ENCODE measurements at places on chromosomes 2 and 18.

DNA sequence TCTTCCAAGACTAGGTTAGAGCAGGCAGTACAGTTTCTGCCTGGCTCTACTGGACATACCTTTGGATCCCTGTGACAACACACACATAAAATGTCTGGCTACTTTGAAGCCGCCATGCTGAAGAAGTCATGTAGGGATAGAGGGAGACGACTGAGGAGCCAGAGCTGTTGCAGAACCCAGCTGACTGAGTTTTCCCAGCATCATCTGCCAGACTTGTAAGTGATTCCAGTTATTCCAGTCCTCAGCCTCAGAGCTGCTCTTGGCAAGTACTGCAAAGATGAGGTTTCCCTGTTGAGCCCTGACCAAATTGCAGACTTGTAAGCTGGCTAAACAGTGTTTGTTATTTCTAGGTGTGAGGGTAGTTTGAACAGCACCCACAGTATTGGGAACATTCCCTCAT lies 31.5 kb upstream of the TSPYL6 start:
- DNase-seq: no peak

- no peak for DNase-seq
Observed at GRCh38 chr2:145383961-145384360, 864.0 kb upstream of the ZEB2 start.

DNA sequence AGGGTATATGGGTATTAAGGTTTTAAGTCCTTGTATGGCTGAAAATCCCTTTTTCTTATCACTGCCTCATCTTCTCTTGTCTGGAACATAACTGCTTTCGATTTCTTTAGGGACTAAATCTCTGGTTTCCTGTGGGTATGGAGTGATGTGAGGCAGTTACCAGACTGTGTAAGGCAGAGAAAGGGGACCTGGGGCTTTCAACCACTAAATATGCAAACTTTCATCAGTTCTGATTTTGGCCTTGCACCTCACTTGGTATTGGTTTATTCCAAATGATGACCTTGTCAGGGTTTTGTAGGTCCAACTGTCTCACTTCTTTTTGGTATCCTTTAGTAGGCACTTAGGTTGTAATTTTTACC lies 9.3 kb downstream of the MAP4K4 start:
- DNase-seq: peak; percentile 71

- no peak for DNase-seq
Observed at GRCh38 chr2:179443180-179443579, 178.5 kb upstream of the SESTD1 start.

- no peak for DNase-seq
Observed at GRCh38 chr2:118968961-118969733, 27.2 kb downstream of the MARCO start.

DNA sequence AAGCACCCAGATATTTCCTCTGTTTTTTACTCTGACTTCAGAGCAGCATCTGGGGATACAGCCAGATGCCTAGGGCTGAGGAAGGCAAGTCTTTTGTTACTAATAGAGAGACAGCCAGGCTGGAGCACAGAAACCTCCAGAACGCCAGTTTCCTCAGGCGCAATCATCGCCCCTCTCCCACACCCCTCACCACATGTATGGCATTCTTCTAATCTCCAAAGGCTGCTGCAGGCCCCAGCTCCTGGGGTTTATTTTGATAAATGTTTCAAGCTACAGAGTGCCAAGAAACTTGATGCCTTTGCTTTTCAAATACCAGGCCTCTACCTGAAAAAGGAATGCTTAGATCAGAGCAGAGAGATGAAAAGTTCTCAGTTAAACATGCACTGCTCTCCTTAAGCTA lies 283.6 kb downstream of the RBM43 start:
- no peak for DNase-seq

- DNase-seq: no peak
Observed at GRCh38 chr18:45725336-45725735, 1.4 kb downstream of the SLC14A1 start.

DNA sequence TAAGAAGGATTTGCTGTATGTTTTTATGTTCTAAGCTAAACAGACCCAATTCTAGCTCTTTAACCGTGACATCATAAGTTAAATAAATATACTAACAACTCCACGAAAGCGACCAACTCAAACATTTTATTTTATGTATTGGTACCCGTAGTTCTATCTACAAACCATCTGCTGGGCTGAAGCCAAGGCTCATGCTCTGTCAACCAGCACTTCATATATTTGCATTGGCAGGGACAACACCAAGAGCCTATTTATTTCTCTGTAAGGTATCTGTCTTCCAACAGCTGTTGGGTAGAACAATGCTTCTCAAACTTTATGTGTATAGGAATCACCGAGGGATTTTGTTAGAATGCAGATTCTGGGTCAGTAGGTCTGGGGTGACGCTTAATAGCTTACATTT lies 64.5 kb downstream of the PID1 start:
- DNase-seq: no peak

DNA sequence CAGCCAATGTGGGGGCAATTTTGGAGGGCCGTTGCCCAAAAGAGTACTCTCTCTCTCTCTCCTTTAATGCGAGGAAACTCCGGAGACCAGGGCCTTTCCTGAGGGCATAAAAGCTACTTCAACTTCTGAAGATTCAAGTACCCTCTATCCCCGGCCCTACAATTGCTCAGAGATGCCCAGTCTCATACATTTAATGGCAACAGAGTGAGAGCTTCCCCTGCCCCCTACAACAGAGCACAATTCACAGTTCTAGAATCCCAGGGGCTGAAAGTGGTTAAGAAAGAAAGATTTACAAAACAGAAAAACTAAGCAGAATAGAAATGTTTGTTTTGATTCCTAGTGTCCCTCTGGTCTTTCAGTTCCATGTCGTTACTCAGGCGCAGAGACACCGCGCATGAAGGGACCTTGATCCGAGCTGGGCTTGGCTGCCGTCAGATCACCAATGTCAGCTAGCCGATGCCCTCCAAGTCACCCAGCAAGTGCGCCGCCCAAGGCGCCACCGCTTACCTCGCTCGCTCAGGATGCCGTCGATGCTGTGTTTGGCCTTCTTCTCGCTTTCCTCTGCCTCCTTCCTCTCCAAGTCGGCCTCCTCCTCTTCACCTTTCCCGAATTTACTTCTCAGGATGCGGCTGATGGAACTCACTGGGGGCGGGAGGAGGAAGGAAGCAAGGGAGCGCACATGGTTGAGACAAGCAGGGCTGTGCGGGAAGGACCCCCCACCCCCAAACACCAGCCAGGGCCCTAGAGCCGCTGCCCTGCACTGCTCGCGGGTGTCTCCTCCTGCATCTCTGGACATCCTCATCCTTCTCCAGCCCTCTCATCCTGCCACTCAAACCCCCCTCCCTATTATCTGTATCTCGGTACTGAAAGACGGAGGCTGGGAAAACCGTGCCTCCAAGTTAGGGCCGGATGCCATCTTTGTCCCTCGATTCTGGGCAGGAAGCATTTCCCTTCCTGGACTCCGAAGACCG lies 4.9 kb downstream of the PAX3 start:
- DNase-seq: no peak

- DNase-seq: no peak
Observed at GRCh38 chr2:26650713-26651469, 9.7 kb upstream of the CIB4 start.

GRCh38 chr18:59835605-59836379 lies 64.0 kb upstream of the PMAIP1 start:
- peak; percentile 83 for DNase-seq

DNA sequence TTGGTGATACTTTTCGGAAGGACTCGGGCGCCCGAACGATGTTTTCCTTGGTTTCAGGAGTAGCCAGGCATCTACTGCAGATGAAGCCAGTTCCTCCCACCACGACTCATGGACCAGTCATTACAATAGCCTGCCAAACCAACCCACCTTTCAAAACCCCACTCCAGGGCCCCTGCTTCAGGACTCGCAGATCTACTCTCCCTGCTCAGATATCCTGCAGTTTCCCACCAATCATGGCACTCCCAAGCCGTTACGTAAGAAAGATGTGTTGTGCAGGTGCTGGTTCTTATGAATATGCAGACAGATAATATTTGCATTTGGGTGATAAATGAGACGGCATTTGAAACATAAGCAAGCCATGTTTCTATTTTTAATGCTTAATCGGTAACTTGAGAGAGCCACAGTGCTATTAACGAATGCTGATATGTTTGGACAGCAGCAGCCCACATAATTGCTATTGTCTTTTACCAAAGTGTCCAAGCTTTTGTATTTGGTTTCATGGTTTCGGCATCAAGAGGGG lies 3.5 kb upstream of the CYS1 start:
- DNase-seq: peak; percentile 65

- DNase-seq: no peak
Observed at GRCh38 chr2:233849607-233850271, 4.6 kb downstream of the HJURP start.

GRCh38 chr2:74249406-74250122 lies 51.1 kb downstream of the MTHFD2 start:
- DNase-seq: no peak

DNA sequence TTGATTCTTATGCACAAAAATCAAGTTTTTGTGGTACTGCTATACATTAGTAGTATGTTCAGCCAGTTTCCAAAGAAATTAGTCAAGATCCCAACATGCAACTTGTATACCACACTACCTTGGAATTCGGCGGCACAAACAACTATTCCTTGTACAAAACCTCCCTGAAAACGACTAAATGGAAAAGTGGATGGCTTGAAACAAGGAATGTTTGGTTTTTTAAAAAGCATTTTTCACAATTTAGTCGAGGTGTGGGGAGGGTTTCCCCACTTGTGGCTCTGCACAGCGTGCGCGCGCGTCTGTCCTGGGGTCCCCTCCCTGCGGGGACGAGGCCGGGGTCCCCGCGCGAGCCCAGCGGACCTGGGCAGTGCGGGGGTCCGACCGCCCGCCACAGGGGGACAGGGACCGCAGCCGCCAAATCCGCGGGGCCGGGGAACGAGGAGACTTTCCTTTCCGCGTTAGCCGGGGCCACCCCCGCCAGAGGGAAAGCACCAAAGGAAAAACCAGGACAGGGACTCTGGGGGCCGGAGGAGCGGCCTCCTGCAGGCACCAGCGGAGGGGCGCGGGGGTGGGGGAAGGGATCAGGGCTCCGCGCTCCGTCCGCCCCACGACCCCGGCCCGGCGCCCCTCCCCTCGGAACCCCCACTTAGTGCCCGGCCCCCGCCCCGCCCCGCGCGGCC lies 534 bp upstream of the SOCS6 start:
- DNase-seq: no peak

DNA sequence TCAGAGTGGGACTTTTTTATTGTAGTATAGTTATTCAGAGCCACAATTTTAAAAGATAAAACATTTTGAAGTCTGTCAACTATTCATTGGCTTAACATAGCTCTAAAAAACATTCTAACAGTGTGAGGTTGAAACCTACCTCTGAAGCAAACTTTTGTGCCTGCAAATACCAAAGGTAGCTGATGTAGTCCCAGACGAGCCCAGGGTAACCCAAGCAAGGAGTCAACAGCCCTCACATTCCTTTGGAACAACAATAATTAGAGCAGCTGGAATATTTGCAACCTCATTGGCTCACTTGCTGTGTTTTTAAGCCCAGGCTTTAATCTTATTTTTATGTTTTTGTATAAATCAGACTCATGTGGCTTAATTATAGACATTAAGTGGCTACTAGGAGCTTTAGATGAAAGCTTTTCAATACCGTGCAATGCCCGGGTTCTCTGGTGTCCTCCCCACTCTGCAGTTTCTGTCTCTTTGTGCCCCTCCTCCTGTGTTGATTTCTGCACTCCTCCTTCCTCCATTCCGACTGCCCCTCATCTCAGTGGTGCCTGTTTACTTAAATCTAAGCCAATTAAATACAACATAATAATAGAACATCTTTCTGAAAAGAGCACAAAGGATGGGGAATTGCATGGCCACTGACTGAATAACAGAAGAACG lies 157.9 kb upstream of the UNC80 start:
- no peak for DNase-seq

GRCh38 chr2:70977605-70978205 lies 725 bp upstream of the ANKRD53 start:
- DNase-seq: no peak

- no peak for DNase-seq
Observed at GRCh38 chr2:58535182-58535581, 294.1 kb upstream of the FANCL start.

GRCh38 chr18:37438417-37439180 lies 127.0 kb downstream of the CELF4 start:
- DNase-seq: no peak

GRCh38 chr2:191875859-191876258 lies 29.0 kb upstream of the CAVIN2 start:
- DNase-seq: no peak

DNA sequence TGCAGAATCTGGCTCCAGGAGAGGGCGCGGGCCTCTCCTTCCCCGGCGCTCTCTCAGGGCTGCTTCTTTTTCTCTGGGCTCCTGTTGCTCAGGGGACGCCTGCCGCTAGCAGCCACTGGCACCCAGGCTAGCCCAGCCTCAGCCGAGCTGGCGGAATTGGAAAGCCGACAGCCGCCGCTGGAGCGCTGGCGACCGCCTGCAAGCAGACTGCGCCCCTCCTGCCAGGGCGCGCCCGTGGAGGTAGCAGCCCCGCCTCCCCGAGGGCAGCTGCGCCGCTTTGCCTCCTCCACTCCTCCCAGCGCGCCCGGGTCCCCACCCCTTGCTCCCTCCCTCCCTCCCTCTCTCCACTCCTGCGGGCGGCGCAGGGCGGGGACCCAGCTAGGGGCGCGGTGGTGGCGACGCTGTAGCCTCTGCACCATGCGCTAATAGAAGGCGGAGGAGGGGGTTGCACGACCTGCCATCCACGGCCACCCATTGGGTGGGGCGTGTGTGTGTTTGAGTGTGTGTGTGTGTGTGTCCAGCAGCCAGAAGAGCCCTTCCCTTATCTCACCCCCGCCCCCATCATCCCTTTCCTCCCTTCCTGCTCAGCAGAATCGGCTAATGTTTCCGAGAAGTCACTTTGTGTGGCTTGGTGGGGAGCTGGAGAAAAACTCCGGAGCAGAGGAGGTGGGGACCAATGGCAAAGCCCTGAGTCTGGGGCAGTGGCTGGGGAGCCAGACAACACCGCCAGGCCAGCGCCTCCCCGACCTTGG lies at the start of gene SCN9A:
SCN9A (minus strand) TSS at position 209 of the 752 bp plus-strand sequence. CDS start 64,188 bp downstream, outside the sequence.
- peak; percentile 12 for DNase-seq

DNA sequence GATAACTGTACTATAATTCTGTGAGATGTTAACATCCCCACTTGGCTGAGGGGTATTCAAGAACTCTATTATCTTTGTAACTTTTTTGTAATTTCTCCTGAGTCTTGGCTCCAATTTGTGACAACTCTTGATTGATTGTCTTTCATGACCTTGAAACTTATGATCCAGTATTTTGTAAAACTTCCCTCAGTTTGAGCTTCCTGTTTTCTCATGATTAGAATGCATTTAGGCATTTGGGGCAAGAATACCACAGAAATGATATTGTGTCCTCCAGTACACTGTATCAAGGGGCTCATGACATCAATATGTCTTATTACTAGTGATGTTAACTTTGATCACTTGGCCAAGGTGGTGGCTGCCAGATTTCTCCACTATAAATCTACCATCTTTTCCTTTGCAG lies 37.4 kb downstream of the PNO1 start:
- no peak for DNase-seq

DNA sequence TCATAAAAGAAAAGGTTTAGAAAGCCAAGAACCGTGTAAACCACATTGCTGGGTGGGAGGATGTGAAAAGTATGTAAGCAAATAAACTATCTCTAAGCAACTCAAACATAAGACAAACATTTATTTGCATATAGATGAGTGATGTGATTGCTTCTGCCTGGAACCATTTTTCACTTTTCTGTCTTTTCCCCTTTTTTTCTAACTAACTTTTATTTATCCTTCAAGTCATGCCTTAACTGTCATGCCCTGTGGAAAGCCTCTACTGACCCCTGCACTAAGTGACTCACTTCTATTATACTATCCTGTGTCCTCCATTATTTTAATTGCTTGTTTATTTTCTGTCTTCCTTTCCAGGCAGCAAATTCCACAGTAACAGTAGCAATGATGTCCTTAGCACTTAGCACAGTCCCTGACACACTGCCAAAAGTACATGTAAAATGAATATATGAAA lies 87.5 kb upstream of the CTAGE1 start:
- no peak for DNase-seq
